Spleen (tissue), 13 donors: ENCODE measurements at places on chromosomes 12 and 14. TPM values are rescaled to one million over a fixed set of nuclear protein-coding genes. Genes with fewer than 3 reads are reported as not detected.

REP15 gene
- 1.4 TPM for total RNA-seq

LRRC10 gene
- total RNA-seq = not detected

SLC25A47 gene
- total RNA-seq = not detected

INHBC gene
- not detected for total RNA-seq

AKAP5 gene
- total RNA-seq = 3.7 TPM

ATP2B1 gene
- total RNA-seq = 85.6 TPM

IL22 gene
- not detected for total RNA-seq

SSPN gene
- total RNA-seq = 46.6 TPM

VAMP1 gene
- 21.3 TPM for total RNA-seq

GPD1 gene
- 0.26 TPM for total RNA-seq

FAM177A1 gene
- 47.0 TPM for total RNA-seq

DDX54 gene
- 46.5 TPM for total RNA-seq

MRPS35 gene
- 36.8 TPM for total RNA-seq

TRIM9 gene
- 3.0 TPM for total RNA-seq

PTGDR gene
- total RNA-seq = 10.9 TPM

CMA1 gene
- not detected for total RNA-seq

KCTD10 gene
- 72.5 TPM for total RNA-seq

ENDOU gene
- total RNA-seq = not detected

CABP1 gene
- total RNA-seq = 0.61 TPM

ADAM20 gene
- 2.5 TPM for total RNA-seq

ETFBKMT gene
- total RNA-seq = 3.9 TPM

APEX1 gene
- total RNA-seq = 110 TPM

MGP gene
- 70.2 TPM for total RNA-seq

TMEM253 gene
- 0.57 TPM for total RNA-seq

KRT78 gene
- not detected for total RNA-seq

MGAT2 gene
- total RNA-seq = 43.5 TPM

ASPG gene
- not detected for total RNA-seq

RPS26 gene
- total RNA-seq = 72.0 TPM

SLC48A1 gene
- total RNA-seq = 42.3 TPM

GPR65 gene
- 16.1 TPM for total RNA-seq

TCL1A gene
- 117 TPM for total RNA-seq

CPNE6 gene
- not detected for total RNA-seq

PIANP gene
- total RNA-seq = not detected

RD3L gene
- not detected for total RNA-seq

TNFAIP2 gene
- total RNA-seq = 297 TPM

PLEKHD1 gene
- not detected for total RNA-seq

OR4N2 gene
- not detected for total RNA-seq

KRT85 gene
- total RNA-seq = not detected

PZP gene
- total RNA-seq = 1.3 TPM

CLEC9A gene
- 0.28 TPM for total RNA-seq

CYP46A1 gene
- total RNA-seq = 0.49 TPM

ULK1 gene
- total RNA-seq = 55.0 TPM

SCN8A gene
- total RNA-seq = 3.0 TPM

C3AR1 gene
- total RNA-seq = 43.6 TPM
